ENCODE measurements at places on chromosomes 5 and 9. TPM values are rescaled to one million over a fixed set of nuclear protein-coding genes. Genes with fewer than 3 reads are reported as not detected.

CNTFR gene
- 1.1 TPM for total RNA-seq

PCSK5 gene
- 3.8 TPM for total RNA-seq

SLC4A9 gene
- total RNA-seq = not detected

SMU1 gene
- 18.1 TPM for total RNA-seq

MSANTD3 gene
- 77.3 TPM for total RNA-seq

BNC2 gene
- 1.5 TPM for total RNA-seq

LECT2 gene
- total RNA-seq = not detected

RC3H2 gene
- 64.0 TPM for total RNA-seq

MARVELD2 gene
- 28.6 TPM for total RNA-seq

CEP72 gene
- 2.7 TPM for total RNA-seq

NDUFS4 gene
- total RNA-seq = 135 TPM

SPAG8 gene
- total RNA-seq = not detected

CD274 gene
- 6.6 TPM for total RNA-seq

PCDHGA10 gene
- 6.0 TPM for total RNA-seq

INSL6 gene
- total RNA-seq = not detected

RNF180 gene
- 11.5 TPM for total RNA-seq

CACNA1B gene
- total RNA-seq = 0.84 TPM

PCDHGB2 gene
- total RNA-seq = 1.2 TPM

Data from kidney epithelial cell (primary cell).